ENCODE measurements at places on chromosomes 3 and 15.

DNA sequence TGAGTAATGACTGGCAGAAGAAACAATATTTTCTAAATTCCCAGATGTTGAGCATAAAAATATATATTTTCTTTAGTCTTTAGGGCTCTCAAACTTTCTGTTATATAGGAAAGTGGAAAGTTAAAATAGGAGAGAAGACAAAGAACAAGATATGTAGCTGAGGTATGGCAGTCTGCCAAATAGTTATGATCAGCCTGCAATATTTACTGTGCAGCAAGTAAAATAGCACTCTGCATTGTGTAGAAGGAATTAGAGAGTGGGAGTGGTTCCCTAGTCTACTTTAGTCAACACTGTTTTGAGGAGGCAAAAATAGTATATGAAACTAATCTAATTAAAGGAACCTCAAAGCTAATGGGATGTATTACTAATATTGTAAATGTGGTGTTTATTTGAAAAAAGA lies 978.1 kb upstream of the ALCAM start:
- peak; percentile 61 for DNase-seq

GRCh38 chr3:105853801-105854432 lies 14.9 kb downstream of the CBLB start:
- peak; percentile 26 for DNase-seq

- peak; percentile 39 for DNase-seq
Measured at GRCh38 chr3:54433846-54434245, 311.5 kb downstream of the CACNA2D3 start.

- no peak for DNase-seq
Measured at GRCh38 chr15:33243869-33244268, 49.4 kb upstream of the FMN1 start.
